ENCODE measurements at places on chromosomes 5 and 9.

GRCh38 chr9:137457406-137458193 is 1.5 kb downstream of the NSMF start:
- DNase-seq: no peak

- DNase-seq: no peak
Measured at GRCh38 chr5:173668245-173668800, 51.9 kb upstream of the BOD1 start.

DNA sequence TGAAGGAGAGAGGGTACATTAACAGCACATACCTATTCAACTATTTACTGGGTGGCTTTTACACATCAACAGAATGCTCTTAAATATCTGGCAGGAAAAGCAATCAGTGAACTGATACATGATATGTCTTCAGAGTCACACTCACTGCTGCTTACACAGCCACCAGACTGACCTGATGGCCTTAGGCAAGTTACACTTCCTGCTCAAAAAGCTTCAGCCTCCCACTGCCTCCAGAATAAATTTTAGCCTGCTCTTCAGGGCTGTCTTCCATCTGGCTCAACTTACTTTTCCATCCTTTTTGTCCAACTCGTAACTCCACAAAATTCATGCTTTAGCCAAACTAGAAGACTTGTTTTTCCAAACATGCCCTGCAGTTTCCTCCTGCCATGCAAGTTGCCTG is 10.7 kb downstream of the LOX start:
- no peak for DNase-seq

DNA sequence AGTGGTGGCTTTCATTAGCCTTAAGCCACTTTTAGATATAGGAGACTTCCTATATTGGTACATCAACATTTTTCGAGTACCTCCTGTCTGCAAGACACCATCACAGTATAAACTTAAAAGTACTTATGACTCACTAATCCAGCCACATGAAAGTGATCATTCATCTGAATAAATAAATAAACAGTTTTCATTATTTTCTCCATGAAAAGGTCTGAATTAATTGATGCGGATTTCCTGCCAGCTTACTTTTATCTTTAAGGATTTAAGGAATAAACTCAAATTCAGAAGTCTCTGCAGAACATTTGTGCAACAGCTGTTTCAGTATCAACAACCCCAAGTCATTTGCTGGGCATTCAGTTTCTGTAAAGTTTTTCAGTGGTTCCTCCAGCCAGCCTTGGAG is 4.0 kb downstream of the SAP30L start:
- DNase-seq: no peak

DNA sequence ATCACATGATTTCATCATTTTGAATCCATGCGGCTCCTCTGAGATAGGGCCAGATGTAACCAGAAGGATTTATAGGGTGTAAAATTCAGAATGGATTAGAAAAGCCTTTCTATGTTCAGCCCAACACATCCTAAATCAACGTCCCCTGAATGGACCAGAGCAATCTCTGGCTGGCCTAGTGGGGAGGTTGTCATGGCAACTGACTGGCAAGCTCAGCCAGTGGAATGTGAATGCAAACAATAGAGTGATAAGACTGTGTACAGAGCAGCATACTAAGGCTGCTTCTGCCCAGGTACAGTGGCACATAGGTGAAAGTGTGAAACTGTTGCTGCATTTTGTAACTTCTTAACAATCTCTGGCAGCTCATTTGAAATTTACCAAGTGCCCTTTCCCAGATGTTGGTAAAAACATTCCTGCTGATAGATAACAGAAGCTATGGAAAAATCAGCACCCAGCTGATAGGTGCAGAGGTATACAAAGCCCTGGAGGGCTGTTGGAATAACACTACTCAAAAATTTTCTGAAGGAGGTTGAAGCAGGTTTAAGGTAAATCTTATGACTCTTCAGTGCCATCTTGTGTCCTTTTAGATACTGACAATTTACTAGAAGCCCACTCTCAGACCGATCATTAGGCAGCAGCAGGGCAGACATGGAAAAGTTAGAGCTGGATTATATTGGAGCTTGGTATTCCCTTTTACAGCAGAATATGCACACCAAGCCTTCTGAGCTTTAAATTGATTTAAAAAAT is 267.2 kb downstream of the RAB3C start:
- no peak for DNase-seq

GRCh38 chr9:87381050-87381711 is 116.5 kb upstream of the DAPK1 start:
- DNase-seq: no peak

DNA sequence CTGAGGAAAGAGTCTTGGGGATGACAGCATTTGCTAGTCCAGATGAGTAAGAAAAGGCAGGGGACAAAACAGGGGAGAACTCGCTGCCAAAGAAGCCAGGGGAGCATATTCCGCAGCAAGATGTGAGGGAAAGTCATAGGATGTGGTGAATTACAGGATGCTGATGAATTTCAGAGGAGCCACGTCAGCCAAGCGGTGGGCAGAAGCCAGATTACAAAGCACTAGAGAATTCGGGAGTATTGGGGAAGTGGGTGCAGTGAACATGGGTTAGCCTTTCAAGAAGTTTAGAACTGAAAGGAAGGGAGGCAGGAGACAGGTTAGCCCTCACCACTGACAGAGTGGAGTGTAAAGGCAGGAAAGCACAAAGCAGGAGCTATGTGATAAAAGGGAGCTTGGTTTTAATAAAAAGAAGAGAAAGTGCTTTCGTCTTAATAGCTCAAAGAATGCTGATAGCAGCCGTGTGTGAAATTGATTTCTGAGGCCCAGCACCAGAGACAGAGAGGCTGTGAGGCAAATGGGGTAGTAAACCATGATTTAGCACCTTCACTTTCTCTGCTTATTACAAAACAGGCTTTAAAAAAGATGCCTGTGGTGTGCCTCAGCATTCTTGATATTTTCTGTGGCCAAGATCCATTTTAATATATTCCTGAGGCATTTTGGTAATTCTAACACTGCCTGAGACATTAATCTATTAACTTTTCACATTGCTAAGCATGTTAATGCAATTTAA is 16.9 kb downstream of the ADAMTSL1 start:
- no peak for DNase-seq

DNA sequence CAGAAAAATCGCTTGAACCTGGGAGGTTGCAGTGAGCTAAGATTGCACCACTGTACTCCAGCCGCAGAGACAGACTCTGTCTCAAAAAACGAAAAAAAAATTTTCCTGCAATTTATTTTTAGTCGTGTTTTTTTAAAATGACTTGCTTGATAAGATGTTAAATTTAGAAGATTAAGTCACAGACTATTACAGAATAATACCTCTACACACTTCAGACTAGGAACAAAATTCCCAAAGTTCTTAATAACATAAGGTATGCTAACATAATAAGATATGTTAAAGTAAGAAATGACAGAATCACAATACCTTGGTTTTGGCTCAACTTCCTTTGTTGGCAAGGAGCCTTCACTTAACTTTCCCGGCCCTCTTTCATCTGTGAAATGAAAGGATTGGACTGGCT is 59.5 kb upstream of the NPR3 start:
- no peak for DNase-seq

DNA sequence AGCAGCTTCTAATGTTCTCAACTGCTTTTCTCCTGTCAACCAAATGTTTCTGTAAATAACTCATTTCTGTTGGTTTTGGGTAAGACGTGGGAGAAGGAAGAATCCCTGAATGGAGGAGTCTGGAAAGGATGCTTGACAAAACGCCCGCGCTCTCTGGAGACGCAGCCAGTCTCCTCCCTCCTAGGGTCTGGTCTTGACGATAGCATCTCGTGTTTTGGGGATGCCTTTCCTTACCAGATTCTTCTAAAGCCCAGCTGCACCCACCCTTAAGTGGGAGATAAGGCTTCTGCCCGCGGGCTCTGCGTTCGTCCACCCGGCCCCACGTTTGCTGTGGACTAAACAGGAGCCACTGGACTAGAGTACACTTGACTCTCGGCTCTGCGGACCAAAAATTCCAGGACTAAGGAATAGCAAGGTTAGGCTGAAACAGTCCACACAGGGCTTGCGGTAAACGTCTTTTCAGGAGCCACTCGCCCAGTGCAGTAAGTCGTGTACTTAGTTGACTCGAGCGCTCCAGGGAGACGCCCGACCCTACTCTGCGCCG is 491 bp upstream of the CTSL start:
- DNase-seq: no peak

GRCh38 chr9:81431641-81432040 is 257.7 kb downstream of the TLE1 start:
- no peak for DNase-seq

DNA sequence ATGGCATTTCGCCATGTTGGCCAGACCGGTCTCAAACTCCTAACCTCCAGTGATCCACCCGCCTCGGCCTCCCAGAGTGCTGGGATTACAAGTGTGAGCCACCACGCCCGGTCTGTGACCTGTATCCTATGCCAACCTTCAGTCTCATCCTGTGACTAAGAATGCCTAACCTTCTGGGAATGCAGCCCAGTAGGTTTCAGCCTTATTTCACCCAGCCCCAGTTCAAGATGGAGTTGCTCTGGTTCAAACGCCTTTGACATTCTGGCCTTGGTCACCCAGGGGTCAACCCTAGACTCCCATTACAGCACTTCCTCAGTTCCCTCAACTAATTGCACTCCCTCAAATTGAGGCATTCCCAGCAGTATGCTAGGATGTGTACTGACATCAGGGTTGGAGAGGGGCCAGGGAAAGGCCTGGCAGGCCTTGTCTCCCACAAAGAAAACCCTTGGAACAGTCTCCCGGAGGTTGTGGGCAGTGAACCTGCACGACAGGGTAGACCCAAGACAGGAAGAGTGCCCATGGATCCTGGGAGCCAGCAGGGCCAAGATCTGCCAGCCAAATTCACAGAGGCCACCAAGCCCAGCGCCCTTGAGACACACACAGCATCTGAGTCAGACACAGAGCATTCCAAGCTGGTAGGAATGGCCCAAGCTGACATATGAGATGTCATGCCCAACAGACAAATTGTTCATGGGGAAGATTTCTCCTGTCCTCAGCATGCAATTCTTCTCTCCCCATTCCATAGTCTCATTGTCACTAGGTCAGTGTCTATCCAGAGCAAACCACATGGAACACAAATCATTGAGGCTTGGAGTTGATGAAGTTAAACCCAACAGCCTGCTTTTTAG is 24.9 kb upstream of the SMU1 start:
- no peak for DNase-seq

DNA sequence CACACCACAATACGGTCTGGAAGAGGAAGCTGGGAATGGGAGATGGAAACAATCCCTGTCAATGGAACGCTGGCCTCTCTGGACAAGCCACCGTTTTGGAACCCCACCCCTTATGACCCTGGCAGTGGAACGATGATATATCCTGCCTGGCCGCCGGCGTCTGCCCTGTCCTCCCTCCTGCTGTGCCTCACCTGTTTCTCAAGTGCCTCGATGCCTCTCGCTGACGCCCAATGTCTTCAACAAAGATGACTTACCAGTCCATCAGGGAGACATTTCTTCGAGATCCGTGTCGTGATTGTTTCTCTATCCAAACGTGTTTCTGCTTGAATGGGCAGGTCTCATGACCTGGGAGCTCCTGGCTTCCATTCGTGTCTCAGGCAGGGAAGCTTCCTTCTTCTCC is 476.5 kb downstream of the SPATA31A7 start:
- DNase-seq: no peak

- no peak for DNase-seq
Measured at GRCh38 chr5:76163111-76163628, 80.0 kb downstream of the SV2C start.

GRCh38 chr5:116361171-116361967 is 213.3 kb downstream of the SEMA6A start:
- no peak for DNase-seq

GRCh38 chr5:179272326-179273072 is 72.8 kb downstream of the ADAMTS2 start:
- DNase-seq: no peak

GRCh38 chr5:38134810-38135209 is 123.5 kb upstream of the EGFLAM start:
- no peak for DNase-seq

GRCh38 chr9:32587901-32588300 is 14.9 kb upstream of the NDUFB6 start:
- no peak for DNase-seq

GRCh38 chr5:110031402-110032140 is 341.8 kb downstream of the MAN2A1 start:
- no peak for DNase-seq

DNA sequence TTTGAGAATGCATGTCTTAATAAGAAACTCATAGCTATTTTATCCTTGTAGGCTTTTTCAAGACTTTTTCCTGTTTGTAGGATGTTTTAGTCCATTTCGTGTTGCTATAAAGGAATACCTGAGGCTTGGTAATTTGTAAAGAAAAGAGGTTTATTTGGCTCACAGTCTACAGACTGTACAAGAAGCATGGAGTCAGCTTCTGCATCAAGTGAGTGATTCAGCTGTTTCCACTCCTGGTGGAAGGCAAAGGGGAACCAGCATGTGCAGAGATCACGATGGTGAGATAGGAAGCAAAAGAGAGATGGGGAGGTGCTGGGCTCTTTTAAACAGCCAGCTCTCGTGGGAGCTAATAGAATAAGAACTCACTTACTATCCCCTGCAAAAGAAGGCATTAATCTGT is 177.3 kb downstream of the ALDH1A1 start:
- no peak for DNase-seq

DNA sequence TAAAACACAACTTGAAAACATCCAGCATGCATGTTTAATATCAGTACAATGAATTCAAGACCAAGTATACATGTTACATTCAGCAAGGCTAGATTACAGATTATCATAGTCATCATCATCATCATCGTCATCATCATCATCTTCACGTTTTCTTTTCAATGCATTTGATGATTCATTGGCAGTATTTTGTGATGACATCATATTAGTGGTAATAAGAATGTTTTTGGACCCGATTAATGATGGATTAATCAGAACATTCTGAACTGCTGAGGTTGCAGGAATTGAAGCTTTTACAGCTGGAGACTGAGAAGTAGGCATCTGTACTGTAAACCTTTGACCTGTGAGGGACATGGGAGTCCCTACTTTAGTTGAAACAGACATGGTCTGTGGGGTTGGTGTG is 4.5 kb downstream of the AK6 start:
- no peak for DNase-seq

GRCh38 chr9:88307136-88307535 is 81.1 kb upstream of the SPIN1 start:
- DNase-seq: no peak

GRCh38 chr5:139678751-139679750 is 30.9 kb downstream of the CXXC5 start:
- DNase-seq: no peak

- DNase-seq: no peak
Measured at GRCh38 chr5:82332886-82333615, 54.9 kb upstream of the RPS23 start.
